Activated naive CD8-positive, alpha-beta T cell treated with anti-CD3 and anti-CD28 coated beads, Interleukin-2, amount 50 U/mL, for 24 hours (primary cell): ENCODE measurements at places on chromosomes 1 and 21.

- DNase-seq = no peak
Observed at GRCh38 chr1:107342316-107342715, 201.5 kb downstream of the NTNG1 start.

DNA sequence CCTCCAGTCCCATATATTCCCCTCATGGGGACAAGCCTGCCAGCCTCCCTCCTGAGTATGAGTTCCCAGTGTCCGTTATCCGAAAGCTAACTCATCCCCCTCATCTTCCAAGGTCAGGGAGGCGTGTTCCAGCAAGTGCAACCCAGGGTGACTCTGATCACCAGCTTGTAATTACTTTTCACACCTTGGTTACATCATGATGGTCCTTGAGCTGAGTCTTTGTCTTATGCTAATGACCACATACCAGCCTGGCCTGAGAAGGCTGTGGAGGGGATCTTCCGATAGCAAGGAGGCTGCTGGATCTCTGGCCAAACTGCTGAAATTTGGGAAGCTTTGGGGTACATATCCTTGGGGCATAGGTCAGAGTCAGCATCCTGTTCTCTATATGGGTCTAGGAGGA lies 99.6 kb downstream of the DDX20 start:
- DNase-seq = no peak

GRCh38 chr1:43172527-43172972 lies 420 bp downstream of the CFAP57 start:
- DNase-seq = peak; percentile 83

DNA sequence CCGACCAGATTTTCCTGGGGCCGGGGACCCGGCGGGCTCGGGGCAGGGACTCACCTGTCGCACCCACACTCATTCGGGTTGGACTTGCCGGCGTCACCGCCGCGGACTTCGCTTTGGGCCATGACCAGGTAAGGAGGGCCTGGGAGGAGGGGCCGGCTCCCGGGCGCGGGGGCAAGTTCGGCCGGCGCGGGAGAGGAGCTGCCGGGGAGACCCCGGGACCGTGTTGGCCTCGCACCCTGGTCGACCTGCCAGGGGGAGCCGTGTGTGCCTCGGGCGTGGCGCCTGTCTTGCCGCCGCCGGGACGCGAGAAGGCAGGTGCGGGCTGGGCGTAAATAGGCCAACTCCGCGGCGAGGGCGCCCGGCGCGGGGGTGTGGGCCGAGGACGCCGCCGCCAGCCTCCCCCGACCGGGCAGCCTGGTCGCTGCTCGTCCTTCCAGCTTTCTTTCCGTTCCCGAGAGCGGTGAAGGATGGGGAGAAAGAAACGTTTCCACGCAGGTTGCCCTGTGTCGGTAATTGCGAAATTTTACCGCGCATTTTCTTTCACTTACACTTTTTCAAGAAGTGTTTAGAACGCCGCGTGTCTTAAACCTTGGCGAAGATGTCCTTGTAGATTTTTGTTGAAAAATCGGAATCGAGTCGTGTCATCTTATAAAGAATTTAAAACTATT lies 558 bp downstream of the USP1 start:
- DNase-seq = peak; percentile 40

GRCh38 chr1:207869859-207870258 lies 41.1 kb downstream of the CD34 start:
- DNase-seq = no peak

GRCh38 chr1:44594871-44595735 lies 79.2 kb downstream of the TMEM53 start:
- DNase-seq = peak; percentile 89
